ENCODE measurements at places on chromosomes 5 and 9.

DNA sequence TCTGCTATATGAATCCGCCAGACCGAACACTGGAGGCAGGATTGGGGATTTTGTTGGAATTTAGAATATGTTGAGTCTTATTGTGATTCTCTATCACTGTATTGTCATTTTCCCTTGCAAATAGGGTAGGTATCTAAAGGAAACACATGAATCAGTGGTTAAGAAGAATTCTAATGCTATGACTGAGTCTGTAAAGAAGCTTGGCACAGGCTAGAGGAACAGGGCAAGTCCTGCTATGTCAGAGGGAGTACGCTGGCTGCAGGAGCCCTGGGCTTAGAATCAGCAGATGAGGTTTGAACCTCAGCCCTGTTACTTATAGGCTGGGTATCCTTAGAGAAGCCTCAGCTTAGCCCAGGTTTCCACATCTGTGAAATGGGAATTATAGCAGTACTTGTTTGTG is 198.1 kb downstream of the NR3C1 start:
- no peak for DNase-seq

DNA sequence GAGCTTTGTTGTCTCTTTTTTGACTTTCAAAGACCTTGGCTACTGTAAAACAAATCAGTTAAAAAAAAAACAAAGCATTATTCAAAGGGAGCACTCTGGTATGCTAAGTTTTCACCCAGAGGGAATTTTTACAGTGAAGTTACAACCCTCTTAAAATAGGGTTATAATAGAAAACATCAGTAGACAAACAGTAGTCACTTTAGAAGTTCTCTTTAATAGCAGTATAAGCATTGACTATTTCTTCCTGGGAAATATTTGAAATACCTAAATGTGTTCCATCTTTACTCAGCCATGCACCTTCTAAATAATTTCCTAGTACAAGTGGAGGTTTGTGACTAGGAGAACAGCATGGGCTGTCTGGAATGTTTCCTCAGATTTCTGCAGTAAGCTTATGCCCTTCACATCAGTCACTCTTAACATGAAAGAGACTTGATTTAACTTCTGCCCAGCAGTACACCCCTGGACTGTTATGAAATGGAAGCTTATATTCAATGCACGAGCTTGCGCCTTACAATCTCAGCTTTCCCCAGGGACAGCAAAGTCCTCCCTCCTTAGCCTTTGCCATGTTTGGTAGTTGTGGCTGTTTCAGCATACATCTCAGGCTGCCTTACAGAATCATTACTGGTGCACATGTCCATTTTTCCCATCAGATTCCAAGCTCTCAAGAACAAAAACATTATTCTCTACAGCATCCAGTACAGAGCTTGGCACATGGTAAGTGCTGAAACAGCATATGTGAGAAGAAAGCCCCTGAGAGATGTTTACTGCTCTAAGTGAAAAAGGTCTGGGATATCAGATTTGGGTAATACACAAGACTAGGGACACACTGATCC is 191.5 kb downstream of the ZNF608 start:
- no peak for DNase-seq

DNA sequence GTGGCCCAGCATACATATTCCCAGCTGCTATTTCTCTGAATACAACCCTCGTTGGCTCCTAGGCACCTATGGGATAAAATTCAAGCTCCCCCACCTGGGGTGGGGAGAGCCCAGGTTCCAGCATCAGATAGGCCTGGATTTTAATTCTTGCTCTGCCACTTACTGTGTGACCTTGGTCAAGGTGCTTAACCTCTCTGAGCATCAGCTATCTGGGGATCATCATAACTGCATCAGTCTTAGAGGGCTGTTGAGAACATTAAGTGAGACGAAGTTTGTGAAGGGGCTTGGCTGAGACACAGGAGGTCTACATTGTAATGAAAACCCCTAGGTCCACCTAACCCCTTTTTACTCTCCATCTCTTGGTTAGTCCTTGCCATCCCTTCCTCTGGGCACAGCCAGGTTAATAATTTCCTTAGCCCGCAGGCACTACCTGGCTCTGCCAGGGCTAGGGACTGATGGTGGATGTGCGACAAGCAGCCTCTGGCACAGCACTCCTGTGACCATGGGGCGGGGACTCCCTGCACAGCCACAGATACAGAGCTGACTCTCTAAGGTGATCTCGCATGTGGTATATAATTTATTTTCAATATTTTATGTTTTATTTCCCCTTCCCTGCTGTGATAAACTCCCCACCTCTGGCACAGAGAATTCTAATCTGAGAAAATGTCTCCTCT is 68.7 kb downstream of the CRB2 start:
- no peak for DNase-seq

DNA sequence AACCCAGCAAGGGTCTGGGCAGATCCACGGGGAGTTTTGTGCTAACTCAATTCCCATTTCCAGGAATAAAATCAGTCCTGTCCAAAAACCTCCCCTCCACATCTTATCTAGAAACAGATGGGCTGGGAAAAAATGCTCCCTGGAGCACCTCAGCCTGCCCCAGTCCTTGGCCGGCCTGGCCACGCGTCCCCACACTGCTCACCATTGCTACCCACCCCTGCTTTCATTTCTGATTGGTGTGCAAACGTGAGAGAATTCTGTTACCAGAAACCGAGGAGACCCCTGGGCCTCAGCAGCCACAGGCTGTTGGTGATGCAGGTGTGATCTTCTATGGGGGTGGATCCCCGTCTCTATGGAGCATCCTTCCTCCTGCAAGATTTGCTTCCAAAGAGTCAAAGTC is 38.0 kb upstream of the OLFM1 start:
- DNase-seq = no peak

GRCh38 chr5:129935626-129936025 is 31.4 kb downstream of the CHSY3 start:
- DNase-seq = no peak

DNA sequence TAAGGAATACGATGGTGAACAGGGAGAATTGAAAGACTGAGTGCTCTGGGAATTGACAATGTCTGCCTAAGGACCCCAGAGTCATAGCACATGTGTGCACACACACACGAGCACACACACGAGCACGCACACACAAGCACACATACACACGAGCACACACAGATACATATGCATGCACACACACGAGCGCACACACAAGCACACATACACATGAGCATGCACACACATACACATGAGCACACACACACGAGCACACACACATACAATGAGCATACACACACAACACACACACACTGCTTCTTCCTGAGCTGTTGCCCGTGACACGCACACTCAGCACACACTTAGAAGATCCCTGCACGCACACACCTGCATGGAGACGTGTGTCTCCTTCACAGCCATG is 10.9 kb upstream of the UNC5A start:
- no peak for DNase-seq

- no peak for DNase-seq
Observed at GRCh38 chr5:33824516-33825195, 67.1 kb downstream of the ADAMTS12 start.

DNA sequence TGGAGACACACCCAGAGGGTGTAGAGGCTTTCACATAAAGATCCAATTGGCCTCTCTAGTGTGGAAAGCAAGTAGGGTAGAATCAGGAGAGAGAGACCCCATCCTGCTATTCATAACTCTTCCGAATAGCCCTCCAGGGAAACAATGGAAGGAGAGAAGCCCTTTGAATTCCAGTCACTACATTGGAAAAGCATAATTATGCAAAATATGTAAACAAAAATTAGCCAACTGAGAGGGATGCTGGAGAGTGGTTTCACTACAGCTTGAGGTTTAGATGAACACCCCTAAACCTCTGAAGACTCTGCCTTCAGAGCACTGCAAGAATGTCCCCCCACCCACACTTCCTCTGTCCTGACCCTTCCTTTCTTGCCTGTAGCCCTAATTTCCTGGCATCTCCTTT is 197.3 kb upstream of the ANKRD55 start:
- DNase-seq = no peak

GRCh38 chr5:79109527-79110492 is 1.8 kb upstream of the BHMT start:
- DNase-seq = peak; percentile 24

DNA sequence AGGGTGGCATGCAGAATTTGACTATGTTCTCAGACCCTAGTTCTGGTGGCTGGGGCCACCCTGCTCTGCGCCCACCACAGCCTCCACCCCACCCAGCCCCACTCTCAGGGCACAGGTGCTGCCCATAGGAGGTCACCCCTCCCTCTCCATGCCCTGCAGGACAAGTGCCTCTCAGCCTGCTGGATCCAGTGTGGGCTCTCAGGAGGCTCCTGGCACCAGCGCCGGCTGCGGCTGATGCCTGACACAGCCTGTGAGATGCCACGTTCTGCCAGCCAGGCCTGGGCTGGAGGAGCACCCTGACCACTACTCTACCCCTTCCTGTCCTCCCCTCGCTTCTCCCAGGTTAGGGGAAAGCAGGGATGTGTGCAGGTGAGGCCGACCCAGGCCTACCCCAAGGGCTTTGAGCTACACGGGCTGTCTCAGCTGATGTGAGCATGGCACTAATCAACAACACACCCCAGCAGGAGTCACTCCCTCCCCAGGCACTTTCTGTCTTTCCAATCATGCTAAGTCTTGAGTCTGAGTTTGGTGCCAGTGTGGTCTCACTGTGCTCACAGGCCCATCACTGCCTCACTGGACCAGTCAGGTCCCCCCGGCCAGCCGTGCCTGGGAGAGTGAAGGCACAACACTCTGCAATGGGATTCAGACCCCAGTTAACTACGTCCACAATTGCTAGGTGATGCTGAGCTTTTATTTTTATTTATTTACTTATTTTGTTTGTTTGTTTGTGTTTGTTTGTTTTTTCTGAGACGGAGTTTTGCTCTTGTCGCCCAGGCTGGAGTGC is 12.1 kb upstream of the BARX1 start:
- no peak for DNase-seq

DNA sequence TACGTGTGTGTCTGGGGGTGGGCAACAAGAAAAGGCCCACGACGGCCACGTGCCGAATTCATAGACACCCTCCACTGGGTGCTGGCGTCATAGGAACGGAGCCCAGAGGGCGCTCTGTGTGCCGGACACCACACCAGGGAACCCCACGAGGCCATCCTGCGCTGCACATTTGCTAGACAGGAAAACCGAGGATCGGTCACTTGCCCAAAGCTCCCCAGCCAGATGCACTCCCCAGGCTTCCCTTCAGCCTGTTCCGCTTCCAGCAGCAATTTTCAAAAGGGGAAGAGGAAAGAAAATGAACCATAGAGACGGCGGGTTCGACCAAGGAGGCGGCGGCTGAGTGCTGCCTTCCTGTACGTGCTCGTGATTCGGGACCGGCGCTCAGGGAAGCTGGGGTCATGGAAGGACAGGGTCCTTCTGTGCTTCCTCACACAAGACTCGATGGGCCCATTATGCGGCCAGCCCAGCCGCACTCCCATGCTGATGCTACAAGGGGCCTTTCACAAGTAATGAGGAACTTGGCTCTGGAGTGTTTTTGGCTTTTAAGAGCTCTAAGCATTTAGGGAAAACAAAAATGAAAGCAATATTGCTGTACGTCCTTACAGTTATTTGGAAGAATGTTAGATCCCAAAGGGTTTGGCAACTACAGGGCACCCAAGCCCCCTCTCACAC is 124.6 kb upstream of the SARDH start:
- no peak for DNase-seq

GRCh38 chr9:115285836-115286235 is 167.9 kb upstream of the TNC start:
- DNase-seq = no peak
